HCEC 1CT (cell line): ENCODE measurements at places on chromosomes 4 and X.

GRCh38 chr4:95694411-95694810, 145.5 kb upstream of the PDHA2 start:
- DNase-seq, result no peak

GRCh38 chr4:118898684-118899138, 10.1 kb downstream of the SYNPO2 start:
- DNase-seq, result no peak

GRCh38 chr4:165294907-165295306, 32.6 kb upstream of the MSMO1 start:
- no peak for DNase-seq

- no peak for DNase-seq
These were observed 105.8 kb downstream of the NFKB1 start for GRCh38 chr4:102606846-102607450.

GRCh38 chr4:53039741-53040458, 177.8 kb downstream of the RASL11B start:
- DNase-seq, result peak; percentile 5

DNA sequence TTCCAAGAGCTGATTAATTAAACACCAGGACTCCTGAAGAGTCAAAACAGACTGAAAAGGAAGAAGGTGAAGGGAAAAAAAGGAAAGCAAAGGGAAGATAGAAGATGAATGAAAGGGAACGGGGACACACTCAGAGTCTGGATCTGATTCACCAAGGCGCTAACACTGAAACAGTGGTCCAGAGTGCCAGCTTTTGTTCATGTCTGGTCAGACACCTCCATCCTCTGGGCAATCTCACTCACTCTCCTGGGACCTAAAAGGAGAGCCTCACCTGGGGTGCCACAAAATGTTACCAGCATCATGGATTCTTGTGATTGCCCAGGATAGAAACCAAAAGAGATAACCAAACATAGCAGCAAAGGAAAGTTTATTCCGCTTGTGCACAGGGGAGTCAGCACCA, 120.3 kb upstream of the AFF2 start:
- no peak for DNase-seq

DNA sequence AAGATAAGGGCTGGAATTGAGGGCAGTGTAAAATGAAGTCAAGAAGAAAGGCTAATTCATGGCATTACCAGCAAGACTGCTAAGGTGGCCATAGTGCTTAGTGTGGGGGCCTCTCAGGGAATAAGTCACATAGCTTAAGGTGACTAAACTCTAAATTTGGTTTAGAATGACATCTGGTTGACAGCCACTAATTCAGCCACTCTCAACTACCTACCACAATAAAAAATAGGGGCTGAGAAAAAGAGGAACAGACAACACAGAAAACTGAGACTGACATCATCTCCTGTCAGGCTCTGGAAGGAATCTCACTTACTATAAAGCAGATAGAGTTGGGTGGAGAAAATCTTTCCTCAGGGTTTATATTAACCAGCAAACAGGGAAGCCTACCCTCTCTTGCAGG, 96.9 kb downstream of the CHRDL1 start:
- no peak for DNase-seq

GRCh38 chr4:185847352-185848097, 35.5 kb upstream of the SORBS2 start:
- peak; percentile 28 for DNase-seq

GRCh38 chrX:136049608-136050007, 64.4 kb downstream of the SLC9A6 start:
- DNase-seq, result no peak
